ENCODE measurements at places on chromosomes 6 and 20.

DNA sequence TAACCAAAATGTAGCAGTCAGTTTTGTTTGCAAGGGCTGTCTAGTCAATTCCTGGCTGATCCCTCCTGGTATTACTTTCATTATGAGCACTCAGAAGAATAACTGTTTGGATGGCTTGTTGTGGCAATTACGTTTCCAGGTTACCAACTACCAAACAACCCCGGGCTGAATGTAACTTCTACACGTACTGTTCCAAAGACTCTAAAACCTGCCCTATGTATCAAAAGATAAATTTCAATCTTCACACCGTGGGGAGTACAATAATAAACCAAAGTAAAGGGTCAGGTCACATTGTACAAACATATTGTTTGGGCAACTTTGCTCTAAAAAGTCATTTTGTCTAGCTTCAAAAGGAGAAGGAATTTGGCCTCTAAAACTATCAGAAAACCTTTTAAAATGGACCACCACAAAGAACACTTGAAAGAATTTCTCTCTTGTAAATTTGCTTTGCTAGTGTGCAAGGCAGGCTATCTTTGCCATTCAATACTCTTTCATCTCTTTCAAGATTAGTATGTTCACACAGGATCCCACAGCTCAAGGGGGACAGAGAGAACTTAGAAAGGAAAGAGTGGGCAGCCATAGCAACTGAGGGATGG is 27.6 kb downstream of the DCDC2 start:
- DNase-seq, result no peak

DNA sequence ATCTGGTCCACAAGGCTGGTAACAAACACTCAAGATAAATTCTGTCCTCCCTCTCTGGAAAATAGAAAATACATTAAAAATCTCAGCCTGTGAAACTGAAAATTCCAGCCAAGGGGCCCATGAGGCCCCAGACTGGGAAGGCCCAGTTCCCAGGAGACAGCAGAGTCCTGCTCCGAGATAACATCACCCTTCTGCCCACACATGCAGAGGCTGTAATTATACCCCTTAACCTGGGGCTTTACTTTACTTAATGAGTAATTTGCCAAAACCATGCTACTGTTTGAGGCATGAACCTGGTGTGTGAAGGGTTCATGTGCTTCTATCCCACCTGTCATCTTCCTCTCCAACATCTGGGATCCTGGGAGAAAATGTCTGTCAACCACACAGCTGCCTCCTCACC is 398.9 kb upstream of the SULF2 start:
- DNase-seq, result no peak

- DNase-seq, result no peak
These were observed 2.0 kb upstream of the SDC4 start for GRCh38 chr20:45350217-45350616.

- no peak for DNase-seq
These were observed 178.0 kb downstream of the CLIC5 start for GRCh38 chr6:45837541-45838200.

DNA sequence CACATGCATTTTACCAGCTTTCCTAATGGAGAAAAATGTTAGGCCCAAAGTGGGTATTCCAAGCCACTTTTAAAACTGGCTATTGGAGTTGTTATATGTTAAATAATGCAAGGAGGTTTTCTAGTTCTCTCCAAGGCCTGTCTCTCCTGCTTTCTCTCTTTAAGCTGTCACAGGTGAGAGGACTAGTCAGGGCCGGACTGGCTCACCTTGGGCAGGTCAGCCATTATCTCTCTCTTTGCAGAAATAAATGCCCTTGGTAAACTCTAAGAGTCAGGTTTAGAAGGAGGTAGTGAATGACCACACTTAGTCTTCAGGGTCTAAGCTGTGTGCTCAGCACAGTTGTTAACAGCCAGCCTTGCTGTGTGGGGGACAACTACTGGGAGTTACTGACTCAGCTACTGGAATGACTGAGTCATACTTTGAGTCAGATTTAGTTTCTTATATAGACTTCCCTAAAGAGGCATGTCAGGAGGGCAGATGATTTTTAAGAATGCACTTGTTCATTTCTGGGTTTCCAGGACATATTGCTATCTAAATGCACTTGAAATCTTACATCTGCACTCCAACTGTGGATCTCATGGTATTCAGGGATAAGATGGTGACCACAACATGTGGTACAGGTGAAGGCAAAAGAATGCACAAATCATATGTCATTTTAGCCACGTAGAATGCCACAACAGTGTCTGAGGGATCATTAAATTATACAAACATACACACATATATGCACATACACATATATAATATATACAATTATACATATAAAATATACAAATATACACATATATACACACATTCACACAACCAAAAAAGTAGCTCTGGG is 719.4 kb downstream of the EPM2A start:
- DNase-seq, result no peak

DNA sequence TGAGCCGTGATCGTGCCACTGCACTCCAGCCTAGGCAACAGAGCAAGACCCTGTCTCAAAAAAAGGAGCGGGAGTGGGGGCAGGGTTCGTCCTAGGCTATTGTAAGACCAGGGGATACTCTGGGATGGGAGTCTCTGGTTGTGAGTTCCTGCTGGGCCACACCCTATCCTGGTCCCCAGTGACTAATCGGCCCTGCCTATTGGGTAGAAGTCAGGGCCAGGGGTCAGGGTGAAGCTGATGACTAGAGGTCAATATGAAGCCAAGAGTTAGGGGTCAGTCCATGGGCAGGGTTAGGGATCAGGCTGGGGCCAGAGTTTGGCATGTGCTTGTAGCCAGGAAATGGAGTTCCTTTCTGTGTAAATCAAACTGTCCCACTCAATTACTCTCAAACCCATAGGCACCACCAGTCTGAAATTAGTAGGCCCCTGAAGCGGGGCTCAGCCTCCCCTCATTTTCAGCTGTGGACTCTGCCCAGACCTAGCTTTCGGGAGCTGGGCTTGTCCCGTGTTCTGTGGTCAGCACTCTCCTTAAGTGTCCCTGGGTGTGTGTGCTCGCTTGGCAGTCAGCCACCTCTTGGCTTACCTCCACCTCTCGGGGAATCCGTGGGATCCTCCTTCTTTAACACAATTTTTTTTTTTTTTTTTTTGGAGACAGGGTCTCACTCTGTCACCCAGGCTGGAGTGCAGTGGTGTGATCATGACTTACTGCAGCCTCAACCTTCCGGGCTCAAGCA is 1.8 kb downstream of the HSPA12B start:
- DNase-seq, result no peak

DNA sequence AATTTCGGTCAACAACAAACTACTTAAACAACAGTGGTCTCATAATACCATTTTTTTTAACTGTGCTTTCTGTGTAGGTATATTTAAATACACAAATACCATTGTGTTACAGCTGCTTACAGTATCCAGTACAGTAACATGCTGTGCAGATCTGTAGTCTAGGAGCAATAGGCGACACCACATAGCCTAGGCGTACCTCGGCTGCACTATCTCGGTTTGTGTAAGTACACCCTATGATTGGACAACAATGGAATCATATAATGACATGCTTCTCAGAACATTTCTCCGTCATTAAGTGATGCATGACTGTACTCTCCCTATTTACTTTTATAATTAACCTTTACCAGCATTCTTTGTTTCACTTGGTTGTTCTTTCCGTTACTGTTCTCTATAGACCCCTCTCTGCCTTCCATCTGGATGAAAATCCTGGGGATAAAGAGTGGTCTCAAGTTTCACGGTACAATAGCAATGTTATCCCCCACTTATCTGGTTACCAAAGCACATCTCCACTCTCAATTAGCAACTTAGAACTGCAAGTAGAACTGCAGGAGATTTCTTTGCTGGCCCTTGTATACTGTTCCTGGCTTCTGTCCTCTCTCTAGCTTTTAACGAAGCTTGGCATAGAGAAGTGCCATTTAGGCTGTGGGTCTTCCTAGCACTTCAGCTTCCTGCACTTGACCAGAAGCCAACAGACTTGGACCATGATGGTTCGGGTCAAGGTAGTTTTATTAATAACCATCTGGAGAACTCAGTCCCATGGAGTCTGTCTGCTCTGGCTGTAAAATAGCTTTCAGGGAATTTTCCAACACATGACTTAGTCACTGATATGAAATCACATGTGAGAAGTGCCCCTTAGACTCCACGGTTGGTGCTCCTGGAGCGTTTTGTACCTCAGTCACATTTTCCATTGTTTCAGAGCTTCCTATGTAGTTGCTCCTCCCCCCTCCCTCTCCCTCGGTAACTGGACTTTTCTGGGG is 80.4 kb upstream of the POPDC3 start:
- DNase-seq, result no peak

DNA sequence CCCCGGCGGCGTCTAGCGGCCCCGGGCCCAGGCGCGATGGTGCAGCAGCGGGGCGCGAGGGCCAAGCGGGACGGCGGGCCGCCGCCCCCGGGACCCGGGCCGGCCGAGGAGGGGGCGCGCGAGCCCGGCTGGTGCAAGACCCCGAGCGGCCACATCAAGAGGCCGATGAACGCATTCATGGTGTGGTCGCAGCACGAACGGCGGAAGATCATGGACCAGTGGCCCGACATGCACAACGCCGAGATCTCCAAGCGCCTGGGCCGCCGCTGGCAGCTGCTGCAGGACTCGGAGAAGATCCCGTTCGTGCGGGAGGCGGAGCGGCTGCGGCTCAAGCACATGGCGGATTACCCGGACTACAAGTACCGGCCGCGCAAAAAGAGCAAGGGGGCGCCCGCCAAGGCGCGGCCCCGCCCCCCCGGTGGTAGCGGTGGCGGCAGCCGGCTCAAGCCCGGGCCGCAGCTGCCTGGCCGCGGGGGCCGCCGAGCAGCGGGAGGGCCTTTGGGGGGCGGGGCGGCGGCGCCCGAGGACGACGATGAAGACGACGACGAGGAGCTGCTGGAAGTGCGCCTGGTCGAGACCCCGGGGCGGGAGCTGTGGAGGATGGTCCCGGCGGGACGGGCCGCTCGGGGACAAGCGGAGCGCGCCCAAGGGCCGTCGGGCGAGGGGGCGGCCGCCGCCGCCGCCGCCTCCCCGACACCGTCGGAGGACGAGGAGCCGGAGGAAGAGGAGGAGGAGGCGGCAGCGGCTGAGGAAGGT is 715 bp downstream of the SOX12 start:
- peak; percentile 74 for DNase-seq

DNA sequence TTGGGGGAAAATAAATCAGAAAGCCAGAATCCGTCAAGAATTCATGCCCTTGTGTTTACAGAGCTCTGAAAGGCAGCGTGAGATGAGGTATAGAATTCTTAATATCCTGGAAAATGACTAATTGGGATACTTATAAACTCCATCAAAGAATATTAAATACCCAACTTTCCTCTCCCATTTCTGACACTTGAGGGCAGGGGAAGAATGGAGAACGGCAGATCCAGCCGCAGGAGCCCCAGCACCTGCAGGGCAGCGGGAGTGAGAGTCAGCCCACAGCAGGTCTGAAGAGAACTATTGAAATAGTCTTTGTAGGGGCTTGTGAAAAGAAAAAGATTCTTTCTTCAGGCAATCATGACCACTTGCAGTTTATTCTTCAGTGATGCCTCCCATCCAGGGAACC is 107.2 kb downstream of the AGPAT4 start:
- DNase-seq, result no peak

- DNase-seq, result no peak
These were observed 37.6 kb downstream of the HTR1B start for GRCh38 chr6:77425671-77426070.

GRCh38 chr6:56868687-56869086 is 86.2 kb upstream of the BEND6 start:
- no peak for DNase-seq

- no peak for DNase-seq
These were observed 180.9 kb upstream of the SPTLC3 start for GRCh38 chr20:12827816-12828385.

- DNase-seq, result no peak
These were observed 11.8 kb downstream of the HLA-B start for GRCh38 chr6:31345026-31345730.

- no peak for DNase-seq
These were observed 96.1 kb downstream of the SLC23A2 start for GRCh38 chr20:4905195-4905594.

Data from nucleus accumbens (tissue), 56 donors.